ENCODE measurements at places on chromosomes 7 and 10. TPM values are rescaled to one million over a fixed set of nuclear protein-coding genes. Genes with fewer than 3 reads are reported as not detected.

DNA sequence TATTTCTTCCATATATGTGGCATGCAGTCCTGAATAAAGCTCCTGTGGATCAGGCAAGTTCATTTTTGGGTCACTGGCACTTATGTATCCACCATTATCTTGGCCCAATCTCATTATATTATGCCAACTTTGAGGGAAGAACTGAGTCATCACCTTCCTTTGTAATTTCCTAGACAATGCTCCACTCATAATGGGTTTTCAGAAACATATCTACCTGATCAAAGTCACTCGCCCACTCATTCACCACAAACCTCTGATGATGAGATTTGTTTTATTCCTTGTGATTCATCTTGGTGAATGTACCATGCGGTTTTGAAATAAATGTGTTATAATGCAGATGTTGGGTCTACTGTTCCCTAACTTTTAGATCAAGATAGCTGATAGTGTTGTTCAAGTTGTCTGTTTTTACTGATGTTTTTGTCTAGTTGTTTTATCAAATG lies 525.8 kb downstream of the KIF20B start:
- no peak overlapping the region for H3K4me3 ChIP-seq
- H3K36me3 ChIP-seq: no peaks in the 10 kb centered on the region
- no peak for DNase-seq
- H3K27me3 ChIP-seq: no peaks in the 10 kb centered on the region

DNA sequence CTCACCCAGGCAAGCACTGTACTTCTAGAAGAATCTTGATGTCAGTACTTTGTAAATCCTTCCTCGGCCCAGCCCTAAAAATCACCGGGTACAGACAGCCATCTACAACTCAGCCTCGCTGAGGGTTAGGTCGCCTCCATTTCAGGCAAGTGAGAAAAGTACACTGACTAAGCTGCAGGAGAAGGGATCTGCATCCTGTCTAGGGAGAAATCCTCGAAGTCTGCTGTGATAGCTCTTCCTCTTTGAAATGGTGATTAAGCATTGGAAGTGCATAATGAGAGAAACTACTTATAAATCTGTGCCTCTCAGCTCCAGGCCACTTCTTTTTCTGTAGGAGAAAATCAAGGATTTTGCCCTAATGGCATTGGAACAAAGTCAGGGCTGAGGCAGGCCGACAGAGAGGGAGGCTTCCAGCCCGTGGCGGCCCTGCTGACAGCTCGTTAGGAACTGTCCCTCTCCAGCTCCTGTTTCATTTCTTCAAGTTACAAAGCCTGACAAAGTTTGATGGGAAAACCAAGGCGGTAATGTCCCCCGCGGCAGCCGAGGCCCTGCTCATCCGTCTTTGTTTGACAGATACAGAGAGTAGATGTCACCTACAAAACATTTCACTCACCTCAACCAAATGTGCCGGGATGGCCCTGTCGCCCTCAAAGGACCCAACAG lies 14.1 kb upstream of the GOT1 start:
- no peaks in the 10 kb centered on the region for H3K36me3 ChIP-seq
- DNase-seq: no peak
- no peaks in the 10 kb centered on the region for H3K27me3 ChIP-seq
- H3K4me1 ChIP-seq: no peaks in the 10 kb centered on the region
- no peak overlapping the region for H3K4me3 ChIP-seq
- H3K27ac ChIP-seq: no peak overlapping the region

DNA sequence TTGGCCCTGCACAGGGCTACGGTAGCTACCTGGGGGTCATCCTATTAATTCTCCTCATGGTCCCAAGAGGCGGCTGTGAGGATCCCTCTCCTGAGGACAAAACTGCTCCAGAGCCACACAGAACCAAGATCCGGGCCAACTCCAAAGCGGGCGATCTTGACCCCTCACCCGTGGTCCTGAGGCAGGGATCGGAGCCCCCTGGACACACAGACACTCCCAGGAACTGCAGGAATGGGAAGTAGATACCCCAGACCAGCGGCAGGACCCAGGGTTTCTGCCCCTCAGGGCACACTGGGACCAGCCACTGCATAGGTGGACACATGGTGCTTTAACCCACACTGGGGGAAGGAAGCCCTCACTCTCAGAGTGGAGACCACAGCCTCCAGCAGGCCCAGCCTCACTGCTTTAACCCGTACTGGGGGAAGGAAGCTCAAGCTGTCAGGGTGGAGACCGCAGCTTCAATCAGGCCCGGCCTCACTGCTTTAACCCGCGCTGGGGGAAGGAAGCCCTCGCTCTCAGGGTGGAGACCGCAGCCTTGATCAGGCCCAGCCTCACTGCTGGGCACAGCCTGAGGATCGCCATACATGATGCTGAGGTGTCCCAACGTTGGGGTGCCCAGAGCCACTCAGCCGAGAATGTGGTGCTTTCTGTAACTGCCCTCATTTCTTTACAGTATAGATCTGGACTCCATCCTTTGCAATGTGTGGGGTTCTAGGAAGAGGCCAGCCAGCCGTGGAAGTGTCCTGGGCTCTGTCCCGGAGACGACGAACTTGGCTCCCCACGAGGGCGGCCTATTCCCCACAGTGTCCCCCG lies 60.1 kb downstream of the DIP2C start:
- DNase-seq: no peak
- no peaks in the 10 kb centered on the region for H3K4me1 ChIP-seq
- no peak overlapping the region for H3K27ac ChIP-seq
- no peaks in the 10 kb centered on the region for H3K36me3 ChIP-seq
- no peaks in the 10 kb centered on the region for H3K27me3 ChIP-seq
- H3K4me3 ChIP-seq: no peak overlapping the region

DNA sequence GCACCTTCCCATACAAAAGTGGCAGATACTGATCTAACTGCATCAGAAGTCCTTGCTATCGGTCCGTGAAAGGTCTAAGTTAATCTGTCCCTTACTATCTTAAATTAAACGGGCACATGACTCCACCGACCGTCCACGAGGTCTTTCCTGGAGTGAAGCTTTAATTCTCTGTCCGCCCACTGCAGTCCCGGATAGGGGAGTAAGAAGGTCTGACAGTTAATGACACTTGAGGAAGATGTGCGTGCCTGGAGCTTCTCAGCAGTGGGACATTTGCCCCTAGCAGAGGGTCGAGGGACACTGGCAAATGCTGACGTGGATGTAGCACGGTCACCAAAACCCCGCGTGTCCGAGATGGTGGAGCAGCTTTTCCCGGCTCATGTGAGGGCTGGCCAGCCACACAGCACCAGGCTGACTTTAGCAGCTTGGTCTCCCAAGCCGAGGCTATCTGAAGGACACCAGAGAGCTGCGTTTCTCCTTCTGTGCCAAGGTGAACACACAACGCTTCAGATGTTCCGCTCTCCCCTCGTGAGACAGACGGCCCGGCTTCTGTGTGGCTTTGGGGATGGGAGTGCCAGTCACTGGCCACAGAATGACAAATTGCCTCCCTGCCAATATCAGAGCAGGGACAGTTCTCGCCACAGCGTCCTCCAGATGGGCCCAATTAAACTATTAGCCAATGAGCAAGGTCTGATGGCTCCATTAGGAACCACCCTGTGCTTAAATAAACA lies 86.6 kb downstream of the ADARB2 start:
- no peak for DNase-seq
- no peak overlapping the region for H3K4me3 ChIP-seq
- H3K27ac ChIP-seq: no peak overlapping the region
- no peaks in the 10 kb centered on the region for H3K36me3 ChIP-seq

DNA sequence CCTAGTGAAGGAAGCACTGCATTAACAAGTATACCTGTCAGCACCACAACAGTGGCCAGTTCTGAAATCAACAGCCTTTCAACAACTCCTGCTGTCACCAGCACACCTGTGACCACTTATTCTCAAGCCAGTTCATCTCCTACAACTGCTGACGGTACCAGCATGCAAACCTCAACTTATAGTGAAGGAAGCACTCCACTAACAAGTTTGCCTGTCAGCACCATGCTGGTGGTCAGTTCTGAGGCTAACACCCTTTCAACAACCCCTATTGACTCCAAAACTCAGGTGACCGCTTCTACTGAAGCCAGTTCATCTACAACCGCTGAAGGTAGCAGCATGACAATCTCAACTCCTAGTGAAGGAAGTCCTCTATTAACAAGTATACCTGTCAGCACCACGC lies 16.1 kb downstream of the MUC17 start:
- no peak for DNase-seq
- no peaks in the 10 kb centered on the region for H3K4me1 ChIP-seq
- H3K4me3 ChIP-seq: no peak overlapping the region
- no peaks in the 10 kb centered on the region for H3K27me3 ChIP-seq
- H3K27ac ChIP-seq: no peak overlapping the region

- no peak for DNase-seq
- H3K27ac ChIP-seq: no peak overlapping the region
- no peaks in the 10 kb centered on the region for H3K36me3 ChIP-seq
- no peak overlapping the region for H3K4me3 ChIP-seq
- no peaks in the 10 kb centered on the region for H3K27me3 ChIP-seq
These were observed 155.7 kb downstream of the JAZF1 start for GRCh38 chr7:28024786-28025334.

Gene DNAJC2
- polyA plus RNA-seq: 25.5 TPM

Gene MBL2
- not detected for polyA plus RNA-seq

Gene ELOVL3
- not detected for polyA plus RNA-seq
